Stimulated activated CD8-positive, alpha-beta memory T cell treated with anti-CD3 and anti-CD28 coated beads, Interleukin-4, amount 100 ng/mL, for 4 hours (primary cell): ENCODE measurements at places on chromosomes 4 and X.

DNA sequence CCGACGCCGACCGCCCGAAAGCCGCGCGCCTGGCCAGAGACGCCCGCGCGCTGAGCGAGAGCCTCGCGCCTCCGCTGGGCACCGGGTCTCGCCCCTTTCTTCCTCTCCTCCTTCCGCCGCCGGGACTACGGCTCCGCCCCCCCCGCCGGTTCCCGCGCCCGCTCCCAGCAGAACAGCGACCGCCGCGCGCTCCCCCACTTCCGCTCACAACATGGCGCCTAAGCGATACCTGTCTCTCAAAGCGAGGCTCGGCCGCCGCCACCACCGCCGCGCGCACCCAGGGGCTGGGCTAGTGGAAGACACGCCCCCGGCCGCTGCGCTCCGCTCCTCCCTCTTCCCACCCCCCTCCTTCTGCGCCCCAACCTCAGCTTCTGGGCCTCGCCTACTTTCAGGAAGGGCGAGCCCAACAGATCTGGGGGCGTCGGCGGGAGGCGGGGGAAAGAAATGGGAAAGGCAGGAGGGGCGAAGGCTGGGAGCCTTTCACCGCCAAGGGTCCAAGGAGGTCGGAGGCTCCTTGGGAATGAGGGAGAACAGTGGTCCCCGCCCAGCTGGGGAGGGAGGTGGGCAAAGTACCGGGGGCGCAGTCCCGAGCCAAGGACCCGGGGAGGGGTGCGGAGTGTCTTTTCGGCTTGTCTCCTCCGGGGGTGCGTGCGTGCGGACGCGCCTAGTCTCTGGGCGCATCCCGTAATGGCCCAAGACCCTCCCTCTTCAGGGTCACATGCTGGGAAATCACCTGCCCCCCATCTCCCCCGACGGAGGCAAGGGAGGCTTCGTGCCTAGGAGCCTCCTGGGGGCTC, at the start of gene RPS6KA3:
Gene RPS6KA3 (minus strand): TSS at position 100 of the 797 bp plus-strand sequence. CDS start 277 bp downstream, outside the sequence.
- peak; percentile 70 for DNase-seq

DNA sequence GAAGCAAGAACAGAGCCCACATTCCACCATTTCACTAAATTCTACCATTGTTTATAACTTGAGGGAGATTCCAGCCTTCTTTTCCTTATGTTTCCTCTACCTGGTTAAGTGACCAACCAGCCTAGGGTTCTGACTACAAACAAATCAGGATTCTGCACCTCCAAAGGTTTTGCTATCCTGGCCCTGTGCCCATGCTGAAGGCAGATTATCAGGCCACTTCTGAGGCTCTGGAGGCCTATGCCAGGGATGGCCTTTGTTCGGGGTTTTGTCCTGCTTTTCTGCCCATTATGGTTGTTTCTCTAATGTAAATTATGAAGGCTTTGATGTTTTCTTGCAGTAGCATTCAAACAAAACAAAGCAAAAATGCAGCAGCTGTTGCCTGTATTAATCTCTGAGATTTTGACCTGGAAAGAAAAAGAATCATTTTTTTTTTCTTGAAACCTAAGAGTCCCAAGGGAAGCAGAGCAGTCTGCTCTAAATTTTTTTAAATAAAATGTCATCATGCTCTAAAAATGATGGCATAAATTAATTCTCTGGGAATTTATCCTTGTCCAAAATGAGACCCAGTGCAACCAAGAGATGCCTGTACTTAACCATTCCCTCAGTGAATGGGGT, 55.6 kb downstream of the RNF150 start:
- no peak for DNase-seq

DNA sequence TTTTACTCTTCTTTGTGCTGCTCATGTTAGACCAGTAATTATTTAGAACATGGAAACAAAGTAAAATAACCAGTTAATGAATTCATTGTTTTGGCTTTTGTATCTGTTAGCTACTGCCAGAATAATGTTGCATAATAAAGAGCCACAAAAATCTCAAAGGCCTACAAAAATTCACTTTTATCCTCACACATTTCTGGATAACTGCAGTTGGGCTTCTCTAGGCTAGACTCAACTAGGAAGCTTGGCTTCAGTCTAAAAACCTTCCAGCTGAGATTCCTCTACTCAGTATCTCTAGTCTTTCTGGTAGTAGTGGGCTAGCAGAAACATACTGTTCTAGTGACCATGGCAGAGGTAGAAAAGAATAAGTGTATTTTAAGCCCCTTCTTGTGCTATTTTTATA, 73.0 kb downstream of the FAT4 start:
- DNase-seq, result no peak

DNA sequence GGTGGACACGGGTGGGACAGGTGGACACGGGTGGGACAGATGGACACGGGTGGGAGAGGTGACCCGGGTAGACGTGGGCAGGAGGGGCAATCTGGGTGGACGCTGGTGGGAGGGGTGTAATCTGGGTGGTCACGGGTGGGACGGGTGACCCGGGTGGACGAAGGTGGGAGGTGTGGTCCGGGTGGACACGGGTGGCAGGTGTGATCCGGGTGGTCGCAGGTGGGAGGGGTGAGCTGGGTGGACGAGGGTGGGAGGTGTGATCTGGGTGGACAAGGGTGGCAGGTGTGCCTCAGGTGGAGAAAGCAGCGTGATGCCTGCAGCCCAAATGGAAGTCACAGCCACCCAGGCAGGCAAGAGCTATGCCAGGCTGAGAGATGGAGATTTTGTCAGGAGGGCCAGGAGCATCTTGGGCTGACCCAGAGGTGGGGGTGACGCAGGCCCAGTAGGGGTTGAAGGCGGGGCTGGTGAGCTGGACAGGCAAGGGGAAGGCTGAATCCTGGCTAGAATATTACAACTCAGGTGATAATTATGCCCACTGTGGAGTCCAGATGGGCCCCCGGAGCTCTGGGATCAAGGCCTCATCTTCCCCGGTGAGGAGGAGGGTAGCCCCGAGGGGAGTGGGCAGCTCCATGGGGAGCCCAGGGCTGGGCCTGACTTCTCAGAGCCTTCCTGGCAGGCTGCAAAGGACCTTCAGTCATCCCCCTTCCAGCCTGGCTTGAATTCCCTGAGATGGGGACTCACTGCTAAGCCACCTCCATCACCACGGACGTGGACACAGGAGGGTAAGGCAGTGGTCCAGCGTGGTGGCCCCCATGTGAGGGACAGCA, 100.0 kb downstream of the ADRA2C start:
- DNase-seq, result no peak

DNA sequence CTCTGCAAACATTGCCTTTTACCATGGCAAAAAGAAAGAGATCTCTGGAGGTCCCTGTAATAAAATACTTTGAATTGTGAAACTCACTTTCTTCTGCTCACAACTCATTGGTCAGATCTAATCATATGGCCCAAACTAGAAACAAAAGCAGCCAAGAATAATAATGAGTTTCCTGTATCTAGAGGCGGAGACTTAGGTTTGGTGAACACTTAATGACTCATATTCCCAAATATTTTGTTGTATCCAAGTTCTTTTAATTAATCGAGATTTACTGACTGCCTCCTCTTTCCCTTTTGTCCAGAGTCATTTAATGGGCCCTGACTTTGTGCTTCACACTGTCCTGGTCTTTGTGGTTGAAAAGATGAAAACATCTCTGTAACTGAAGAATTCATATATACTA, 190.6 kb downstream of the CCSER1 start:
- no peak for DNase-seq

- DNase-seq, result no peak
These were observed 905.2 kb downstream of the TRAM1L1 start for GRCh38 chr4:116180157-116180601.

GRCh38 chr4:185096032-185096653, 46.9 kb upstream of the SLC25A4 start:
- no peak for DNase-seq

DNA sequence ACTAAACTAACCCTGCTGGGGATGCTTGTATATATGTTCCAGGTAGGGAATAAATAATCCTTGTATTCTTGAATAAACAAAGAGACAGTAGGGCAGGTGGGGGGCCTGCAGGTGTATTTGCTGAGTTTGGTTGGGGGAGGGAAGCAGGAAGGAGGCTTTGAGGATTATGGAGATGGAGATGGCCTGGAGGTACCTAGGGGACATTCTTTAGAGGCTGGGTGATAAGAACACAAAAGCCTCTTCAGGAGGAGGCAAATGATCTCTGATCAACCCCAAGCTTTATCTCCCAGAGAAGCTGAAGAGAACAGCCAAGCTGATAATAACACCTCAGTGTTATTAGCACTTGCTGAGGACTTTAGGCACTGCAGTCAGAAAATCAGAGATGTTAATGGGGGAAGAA, 187.7 kb downstream of the MGST2 start:
- no peak for DNase-seq

GRCh38 chr4:8372506-8372905, 68.0 kb downstream of the ACOX3 start:
- DNase-seq, result no peak

- no peak for DNase-seq
These were observed 196.4 kb downstream of the QDPR start for GRCh38 chr4:17315459-17315858.

DNA sequence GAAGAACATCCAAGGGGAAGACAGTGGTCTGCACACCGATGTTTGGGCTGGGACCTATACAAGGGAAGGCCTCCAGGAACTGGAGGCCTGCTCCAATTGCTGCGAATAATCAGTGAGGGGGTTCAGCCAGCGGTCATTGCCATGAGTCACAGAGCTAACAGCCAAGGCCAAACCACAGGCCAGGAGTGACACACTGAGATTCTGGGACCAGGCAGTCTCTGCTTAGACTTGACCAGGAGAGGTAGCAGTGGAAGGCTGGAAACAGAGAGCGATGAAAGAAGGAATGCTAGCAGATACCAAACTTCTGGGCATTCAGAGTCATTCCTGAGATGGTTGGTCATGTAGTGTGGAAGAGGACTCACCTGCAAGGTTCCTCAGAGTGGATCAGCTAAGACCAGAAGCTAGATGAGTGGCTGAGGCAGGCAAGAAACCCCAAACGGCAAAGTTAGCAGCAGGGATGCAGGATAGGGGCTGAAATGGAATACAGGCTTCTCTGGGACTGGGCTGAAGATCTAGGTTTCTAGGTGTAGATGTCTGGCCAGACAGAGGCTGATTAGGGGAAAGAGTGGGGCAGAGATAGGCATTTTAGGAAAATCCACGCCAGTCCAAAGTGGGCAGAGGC, 54.7 kb downstream of the CNGA2 start:
- no peak for DNase-seq

DNA sequence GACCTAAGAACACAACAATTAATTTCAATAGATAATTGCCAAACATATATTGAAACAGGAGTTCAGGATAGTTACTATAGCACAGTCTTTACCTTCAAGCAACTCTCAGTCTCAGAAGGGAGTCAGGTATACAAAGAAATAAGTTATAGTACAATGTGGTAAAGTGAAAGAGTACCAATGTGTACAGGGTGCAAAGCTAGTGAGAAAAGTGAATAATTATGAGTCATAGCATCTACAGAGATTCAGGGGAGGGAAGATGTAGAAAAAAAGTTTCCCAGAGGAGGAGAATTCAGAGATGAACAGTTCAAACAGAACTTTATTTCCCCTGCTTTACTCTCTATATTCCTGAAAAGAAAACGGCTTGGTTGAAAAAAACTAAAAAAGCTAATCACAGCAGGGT, 22.7 kb upstream of the DKK2 start:
- DNase-seq, result no peak

DNA sequence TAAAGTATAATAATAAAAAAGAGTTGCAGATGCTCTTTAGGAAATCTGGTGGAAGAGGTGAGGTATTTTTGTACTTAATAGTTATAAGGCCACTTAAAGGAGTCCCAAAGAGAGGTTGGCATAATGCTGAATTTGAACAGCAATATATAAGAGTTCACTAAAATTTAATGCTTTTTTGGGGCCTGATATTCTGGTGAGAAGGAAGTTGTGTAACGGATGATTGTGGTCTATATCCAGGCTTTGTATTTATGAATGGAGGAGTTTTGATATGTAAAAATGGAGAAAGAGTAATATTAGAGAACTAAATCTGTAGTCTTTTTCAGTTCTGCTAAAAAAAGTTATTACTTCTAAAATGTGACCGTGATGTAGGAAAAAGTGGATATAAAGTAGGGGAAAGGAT, 20.4 kb downstream of the BMP2K start:
- no peak for DNase-seq

GRCh38 chr4:153205757-153206156, 1.5 kb downstream of the TRIM2 start:
- DNase-seq, result no peak

DNA sequence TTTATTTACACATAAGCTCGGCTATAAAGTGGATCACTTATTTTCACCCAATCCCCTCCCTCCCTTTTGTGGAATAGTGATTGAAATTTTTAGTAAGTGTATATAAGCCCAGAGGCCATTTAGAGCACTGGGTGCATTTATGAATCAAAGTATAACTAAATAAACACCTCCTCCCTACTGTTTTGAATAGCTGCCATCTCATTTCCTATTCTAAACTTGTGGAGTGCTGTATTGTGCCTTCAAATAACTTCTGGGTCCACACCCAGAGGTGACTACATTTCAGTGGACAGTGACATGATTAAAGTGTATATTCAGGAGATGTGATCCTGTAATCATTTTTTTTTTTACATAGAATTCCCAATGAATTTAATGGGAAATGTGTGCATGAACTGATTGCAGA, 104.9 kb downstream of the TEX13C start:
- DNase-seq, result no peak

DNA sequence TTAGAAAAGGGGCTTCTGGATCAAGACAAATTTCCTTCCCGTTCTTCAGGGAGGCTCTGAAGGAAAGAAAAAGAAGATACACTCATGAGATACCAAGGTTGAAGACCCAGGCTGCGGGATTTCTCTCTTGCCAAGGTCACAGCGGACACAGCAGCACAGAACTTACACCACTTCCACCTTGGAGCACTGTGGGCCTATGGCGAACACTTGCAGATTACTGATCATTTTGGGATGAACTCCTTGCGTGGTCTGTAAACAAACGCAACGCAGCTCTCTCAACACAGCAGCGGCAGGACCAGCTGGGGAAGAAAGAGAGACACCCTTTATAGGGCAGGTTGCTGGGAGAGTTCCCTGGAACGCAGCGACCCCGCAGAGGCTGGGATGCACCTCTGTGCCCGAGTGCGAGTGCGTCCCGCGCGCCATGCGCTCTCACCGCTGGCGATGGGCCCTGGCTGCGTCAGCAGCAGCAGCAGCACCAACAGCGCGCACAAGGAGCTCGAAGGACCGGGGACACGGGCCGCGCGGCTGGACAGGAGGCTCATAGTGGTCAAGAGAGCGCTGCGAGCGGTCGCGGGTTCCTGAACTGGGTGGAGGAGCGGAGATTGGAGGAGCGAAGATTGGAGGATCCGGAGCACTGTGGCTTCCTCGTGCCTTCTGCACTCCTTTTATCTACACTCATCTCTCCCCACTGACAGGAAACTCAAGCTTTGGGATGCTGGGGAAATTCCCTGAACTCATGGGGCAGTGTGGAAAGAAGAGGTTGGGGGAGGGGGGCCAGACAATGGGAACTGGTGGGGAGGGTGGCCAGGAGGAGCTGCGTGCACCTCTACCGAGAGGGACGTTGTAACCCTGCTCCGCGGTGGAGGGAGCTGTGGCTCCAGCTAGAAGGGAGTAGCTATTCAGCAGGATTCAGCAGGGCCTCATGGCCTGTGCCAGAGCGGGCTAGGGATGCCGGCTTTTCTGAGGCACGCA, at the start of gene CXCL5:
Gene CXCL5 (minus strand): TSS at position 638 of the 972 bp plus-strand sequence. CDS start 96 bp downstream, at position 542.
- no peak for DNase-seq

- no peak for DNase-seq
These were observed 291.7 kb downstream of the FBXO8 start for GRCh38 chr4:173991814-173992213.

- no peak for DNase-seq
These were observed 23.7 kb upstream of the UNC5C start for GRCh38 chr4:95572304-95572991.
